ENCODE measurements at places on chromosomes 1 and 21.

- no peak for DNase-seq
Measured at GRCh38 chr21:17427831-17428483, 84.9 kb upstream of the CXADR start.

GRCh38 chr1:53572065-53572814 lies 113.0 kb downstream of the DMRTB1 start:
- no peak for DNase-seq

DNA sequence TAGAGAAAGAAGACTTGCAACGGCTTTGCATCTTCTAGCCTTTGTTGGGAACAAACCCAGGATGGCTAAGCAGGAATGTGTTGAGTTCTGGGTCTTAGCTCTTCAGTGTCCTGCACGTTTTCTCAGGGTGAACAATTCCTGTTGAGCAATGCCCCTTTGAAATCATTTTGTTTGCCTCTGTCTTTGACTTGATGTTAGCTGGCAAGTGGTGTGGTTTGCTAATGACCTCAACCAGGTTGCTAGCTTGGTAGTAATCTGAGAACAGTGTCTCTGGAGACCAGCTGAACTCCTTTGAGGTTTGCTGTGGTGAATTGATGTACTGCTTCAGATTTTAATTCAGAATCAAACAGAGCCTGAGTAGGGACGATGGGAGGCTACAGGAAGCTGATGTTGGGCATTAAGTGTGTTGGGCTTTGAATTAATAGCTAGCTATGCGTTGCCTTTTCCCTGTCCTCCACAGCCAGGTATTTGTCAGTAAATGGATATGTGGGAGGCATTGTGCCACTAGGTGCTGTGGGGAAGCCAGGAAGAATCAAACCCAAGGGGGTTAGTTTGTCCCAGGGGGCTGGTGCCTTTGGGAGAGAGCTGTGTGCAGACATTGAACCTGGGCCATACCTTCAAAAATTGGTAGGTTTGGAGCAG lies 23.3 kb upstream of the SRSF10 start:
- DNase-seq: no peak

GRCh38 chr1:15504436-15504835 lies 19.6 kb downstream of the CASP9 start:
- no peak for DNase-seq

GRCh38 chr21:36060159-36060921 lies at the start of gene SETD4:
Gene SETD4 (minus strand): TSS chr21:36060526. CDS start chr21:36058888, 1,638 bp downstream.
- peak; percentile 92 for DNase-seq

- DNase-seq: no peak
Measured at GRCh38 chr21:16124378-16125138, 394.8 kb downstream of the USP25 start.

- peak; percentile 80 for DNase-seq
Measured at GRCh38 chr1:27662707-27663393, 9.1 kb downstream of the IFI6 start.

- no peak for DNase-seq
Measured at GRCh38 chr1:212225416-212225815, 59.8 kb upstream of the PPP2R5A start.

GRCh38 chr1:212879947-212880690 lies 22.0 kb downstream of the FLVCR1 start:
- DNase-seq: no peak

DNA sequence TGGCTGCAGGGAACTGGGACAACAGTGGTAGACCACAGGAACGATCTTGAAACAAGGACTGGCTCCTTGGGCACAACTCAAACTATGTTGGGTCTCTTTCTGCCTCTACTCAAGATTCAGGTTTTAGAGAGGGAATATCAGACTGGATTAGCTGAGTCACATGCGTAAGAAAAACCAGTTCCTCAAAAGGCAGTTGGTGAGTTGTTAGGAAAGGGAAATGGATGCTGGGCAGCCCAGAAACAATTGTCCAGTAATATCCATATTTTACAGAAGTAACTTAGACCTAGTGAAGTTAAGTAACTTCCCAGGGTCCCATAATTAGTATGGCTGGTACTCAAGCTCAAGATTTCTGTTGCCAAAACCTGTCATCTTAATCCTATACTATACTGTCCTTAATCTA lies 27.0 kb upstream of the TMEM39B start:
- DNase-seq: no peak

- DNase-seq: no peak
Measured at GRCh38 chr1:240575981-240576662, 35.8 kb downstream of the GREM2 start.

DNA sequence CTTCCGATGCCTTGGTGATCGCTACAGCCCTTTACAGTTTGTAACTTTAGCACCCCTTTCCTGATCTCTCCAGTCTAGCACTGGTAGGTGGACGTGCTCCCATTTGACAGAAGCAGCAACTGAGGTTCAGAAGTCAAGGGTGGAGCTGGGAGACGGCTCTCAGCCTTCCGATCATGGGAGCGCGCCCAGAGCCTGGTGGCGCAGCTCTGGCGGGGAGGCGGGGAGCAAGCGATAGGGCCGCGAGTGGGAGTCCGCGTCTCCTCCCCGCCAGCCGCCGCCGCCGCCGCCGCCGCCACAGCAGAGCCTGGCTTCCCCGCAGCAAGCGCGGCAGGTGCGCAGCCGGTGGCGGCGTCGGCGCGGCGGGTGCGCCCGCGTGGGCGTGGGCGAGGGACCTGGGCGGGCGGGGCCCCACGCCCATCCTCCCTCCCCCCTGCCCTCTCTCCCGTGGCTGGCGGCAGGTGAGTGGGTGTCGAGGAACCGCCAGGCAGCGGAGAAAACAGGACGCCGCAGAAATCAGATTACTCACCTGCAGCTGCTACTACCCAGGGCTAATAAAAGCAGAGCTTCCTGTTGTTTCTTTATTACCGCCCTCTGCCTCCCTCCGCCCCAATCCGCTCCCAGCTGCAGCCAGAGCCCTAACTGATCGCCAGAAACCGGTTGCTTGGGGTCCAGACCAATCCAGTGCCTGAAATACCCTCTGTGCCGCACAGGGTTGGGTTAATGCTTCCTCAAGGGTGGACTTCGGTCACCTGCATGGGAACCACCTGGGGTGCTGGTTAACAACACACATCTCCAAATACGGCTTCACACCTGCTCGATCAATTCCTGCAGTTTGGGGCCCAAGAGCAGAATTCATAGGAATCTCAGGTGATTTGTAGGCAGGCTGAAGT lies 60.2 kb upstream of the ID3 start:
- no peak for DNase-seq

DNA sequence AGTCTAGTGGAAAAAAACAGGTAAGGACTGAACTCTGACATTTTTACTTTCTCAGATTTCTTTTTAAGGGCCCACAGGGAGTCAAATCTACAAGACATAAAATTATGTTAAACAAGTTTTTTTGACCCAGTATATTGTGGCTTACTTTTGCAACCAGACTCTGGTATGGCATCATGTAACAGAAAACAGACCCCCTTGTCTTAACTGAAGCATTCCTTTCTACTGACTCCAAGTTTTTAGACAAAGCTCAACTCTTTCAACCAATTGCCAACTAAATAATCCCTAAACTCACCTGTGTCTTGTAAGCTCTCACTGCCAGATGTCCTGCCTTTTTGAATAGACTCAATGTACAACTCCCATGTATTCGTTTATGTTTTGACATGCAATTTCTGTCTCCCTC lies 64.3 kb downstream of the FASLG start:
- DNase-seq: no peak

- DNase-seq: no peak
Measured at GRCh38 chr1:17724150-17724549, 31.0 kb upstream of the ACTL8 start.

DNA sequence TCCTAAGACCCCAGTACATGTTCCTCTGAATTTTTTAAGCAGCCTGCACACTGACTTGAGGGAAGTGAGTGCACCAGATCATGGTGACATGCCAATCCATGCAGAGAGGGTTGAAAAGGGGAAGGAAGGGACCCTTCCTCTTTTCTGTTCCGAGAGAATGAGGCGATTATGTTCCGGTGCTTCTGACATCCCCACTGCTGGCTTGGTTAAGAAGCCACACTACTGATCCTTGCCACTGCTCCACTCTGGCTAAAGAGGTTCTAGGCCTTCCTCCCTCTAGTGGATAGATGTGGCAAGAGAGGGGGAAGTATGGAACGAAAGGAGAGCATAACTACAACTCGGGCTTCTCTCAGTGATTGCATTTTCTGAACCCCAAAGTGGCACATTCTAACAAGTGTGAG lies 1.8 kb upstream of the CYB5R1 start:
- peak; percentile 25 for DNase-seq

DNA sequence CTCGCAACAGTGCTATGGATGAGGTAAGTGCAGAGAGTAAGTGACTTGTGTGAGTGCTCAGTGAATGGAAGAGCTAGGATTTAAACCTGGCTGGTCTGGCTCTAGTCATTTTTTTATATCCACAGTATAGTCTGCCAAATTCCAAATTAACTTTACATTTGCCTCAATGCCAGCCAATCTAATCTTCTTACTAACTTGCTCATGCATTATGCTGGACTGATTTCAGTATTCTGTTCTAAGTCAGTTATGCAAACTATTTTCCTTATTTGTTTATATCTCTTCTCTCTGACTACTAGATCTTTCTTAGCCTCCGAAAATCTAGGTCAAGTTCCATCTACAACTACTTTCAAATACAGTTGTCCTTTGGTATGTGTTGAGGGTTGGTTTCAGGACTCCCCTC lies 133.3 kb downstream of the XPR1 start:
- DNase-seq: no peak

DNA sequence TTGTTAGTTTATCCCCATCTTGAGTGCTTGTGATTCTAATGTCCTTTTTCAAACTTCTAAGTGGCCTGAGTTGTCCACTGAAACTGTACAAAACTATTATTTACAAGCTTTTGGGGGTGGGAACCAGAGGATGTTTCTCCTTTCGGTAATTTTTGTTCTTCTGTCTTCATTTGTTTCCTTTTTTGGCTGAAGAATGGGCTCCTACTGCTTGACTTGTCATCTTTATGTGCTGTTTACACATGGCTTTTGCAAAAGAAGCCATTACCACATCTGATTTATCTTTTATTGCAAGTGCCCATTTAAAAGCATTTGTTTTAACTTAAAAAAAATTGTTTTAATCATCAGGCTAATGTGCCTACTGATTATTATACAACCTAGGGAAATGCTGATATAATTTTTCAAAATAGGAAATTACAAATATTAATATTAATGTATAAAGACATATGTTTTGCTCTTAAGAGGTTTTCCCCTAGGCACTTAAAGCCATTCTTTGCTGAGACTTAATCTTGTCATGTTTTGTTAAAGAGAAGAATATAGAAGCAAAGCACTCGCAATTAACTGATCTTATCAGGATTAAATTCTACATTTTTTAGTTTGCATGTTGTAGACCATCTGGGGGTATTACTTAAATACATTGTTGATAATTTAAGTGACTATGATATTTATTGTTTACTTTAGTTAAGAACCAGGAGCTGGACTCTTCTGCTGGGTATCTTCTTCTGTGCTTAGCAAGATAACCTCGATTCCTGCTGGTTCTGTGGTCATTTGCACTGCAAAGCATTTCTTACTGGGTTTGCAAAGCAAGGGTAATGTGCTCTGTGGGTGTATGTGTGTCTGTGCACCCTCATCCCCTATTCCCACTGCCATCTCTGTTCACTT lies 40.1 kb downstream of the TMEM200B start:
- no peak for DNase-seq

- no peak for DNase-seq
Measured at GRCh38 chr1:8358897-8359616, 41.1 kb downstream of the SLC45A1 start.

DNA sequence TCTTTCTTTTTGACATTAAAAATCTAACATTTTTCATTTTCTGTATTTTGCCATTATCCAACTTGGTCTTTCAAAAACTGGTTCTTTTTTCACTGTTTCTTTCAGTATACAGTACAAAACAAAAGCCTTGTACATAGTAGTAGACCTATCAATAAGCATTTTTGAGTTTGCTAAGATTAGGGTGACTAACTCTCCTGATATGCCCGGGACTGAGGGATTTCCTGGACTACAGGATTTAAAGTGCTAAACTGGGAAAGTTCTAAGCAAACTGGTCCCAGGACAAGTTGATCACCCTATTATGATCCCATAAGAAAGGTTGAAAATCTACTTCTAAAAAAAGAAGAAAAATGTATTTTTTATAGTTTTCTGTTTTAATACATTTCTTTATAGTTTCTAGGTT lies 120.9 kb downstream of the USP25 start:
- no peak for DNase-seq

DNA sequence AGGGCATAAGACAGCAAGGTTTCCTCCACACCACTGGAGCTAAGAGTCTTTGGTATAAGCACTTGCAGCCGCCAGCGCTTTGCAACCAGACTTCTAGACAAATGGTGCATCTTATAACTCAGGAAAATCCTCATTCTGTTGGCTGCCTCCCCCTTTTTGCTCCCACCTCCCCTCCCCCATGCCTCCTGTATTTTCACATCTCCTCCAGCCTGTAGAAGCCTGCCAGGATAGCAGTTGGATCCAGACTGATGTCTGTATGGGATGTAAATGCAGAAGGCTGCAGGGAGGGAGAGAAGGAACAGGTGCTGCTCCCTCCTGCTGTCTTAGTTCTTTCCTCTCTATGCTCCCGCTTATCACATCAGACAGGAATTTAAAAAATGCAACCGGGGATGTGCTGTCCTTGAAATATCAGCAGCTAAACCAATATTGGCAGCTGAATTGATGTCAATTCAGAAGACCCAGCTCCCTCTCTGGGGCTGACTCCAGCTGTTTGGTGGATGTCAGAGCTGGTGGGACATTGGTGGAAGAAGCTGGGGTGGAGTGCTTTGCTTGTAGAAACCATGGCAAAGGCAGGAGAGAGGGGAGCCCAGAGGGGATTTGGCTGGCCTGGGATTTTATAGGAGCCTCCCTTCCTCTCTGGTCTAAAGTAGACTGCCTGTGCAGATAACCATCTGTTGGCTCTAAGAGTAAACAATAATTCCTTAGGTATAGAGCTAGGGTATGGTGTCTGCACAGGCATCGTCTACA lies 53.5 kb downstream of the NFASC start:
- DNase-seq: no peak

GRCh38 chr1:93601686-93602085 lies 80.0 kb downstream of the BCAR3 start:
- no peak for DNase-seq

DNA sequence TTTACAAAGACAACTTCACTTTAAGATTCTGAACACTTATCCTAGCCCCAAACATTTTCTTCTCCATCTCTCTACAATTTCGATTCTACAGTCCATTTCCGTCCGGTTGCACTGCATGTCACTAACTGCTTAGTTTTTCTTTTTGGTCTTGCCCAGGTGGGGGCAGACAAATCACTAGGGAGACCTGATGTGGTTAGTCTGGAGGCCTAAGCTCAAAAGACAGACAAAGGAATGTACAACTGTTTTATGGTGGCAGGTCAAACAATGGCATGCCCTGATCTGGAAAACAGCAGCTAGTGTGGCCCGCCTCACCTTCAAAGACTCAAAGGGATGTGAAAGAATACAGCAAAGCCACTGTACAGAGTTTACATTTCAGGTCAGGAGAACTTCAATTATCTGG lies 3.8 kb downstream of the ETV3 start:
- DNase-seq: no peak

GRCh38 chr1:21305155-21305899 lies 15.1 kb upstream of the ECE1 start:
- DNase-seq: no peak

- no peak for DNase-seq
Measured at GRCh38 chr1:107105914-107106313, 34.9 kb upstream of the NTNG1 start.
